Natural killer cell (primary cell): ENCODE measurements at places on chromosomes 2 and 18. TPM values are rescaled to one million over a fixed set of nuclear protein-coding genes. Genes with fewer than 3 reads are reported as not detected.

ZBTB7C gene
- total RNA-seq = 0.07 TPM

AKAIN1 gene
- not detected for total RNA-seq

- DNase-seq = no peak
Measured at GRCh38 chr2:95738301-95738700, 146.5 kb downstream of the TRIM43 start.

VWA3B gene
- total RNA-seq = not detected

MYCN gene
- not detected for total RNA-seq

GRCh38 chr2:163692081-163692480, 43.7 kb downstream of the FIGN start:
- no peak for DNase-seq

RPRM gene
- not detected for total RNA-seq

DNAH6 gene
- total RNA-seq = 0.05 TPM
